ENCODE measurements at places on chromosomes 3 and 15. TPM values are rescaled to one million over a fixed set of nuclear protein-coding genes. Genes with fewer than 3 reads are reported as not detected.

The NANOGP8 gene
- total RNA-seq: not detected

The ALCAM gene
- 0.41 TPM for total RNA-seq

The XYLB gene
- 20.1 TPM for total RNA-seq

The MUC4 gene
- total RNA-seq: 0.21 TPM

The CD276 gene
- 74.2 TPM for total RNA-seq

The NTRK3 gene
- not detected for total RNA-seq

The LRRC49 gene
- 2.1 TPM for total RNA-seq

The IL5RA gene
- total RNA-seq: 0.23 TPM

- H3K27me3 ChIP-seq: no peaks in the 10 kb centered on the region
- H3K27ac ChIP-seq: no peak overlapping the region
- H3K4me1 ChIP-seq: no peaks in the 10 kb centered on the region
- no peak overlapping the region for H3K4me3 ChIP-seq
- no peak for DNase-seq
Measured at GRCh38 chr3:56076746-56077145, 391.5 kb downstream of the ERC2 start.

DNA sequence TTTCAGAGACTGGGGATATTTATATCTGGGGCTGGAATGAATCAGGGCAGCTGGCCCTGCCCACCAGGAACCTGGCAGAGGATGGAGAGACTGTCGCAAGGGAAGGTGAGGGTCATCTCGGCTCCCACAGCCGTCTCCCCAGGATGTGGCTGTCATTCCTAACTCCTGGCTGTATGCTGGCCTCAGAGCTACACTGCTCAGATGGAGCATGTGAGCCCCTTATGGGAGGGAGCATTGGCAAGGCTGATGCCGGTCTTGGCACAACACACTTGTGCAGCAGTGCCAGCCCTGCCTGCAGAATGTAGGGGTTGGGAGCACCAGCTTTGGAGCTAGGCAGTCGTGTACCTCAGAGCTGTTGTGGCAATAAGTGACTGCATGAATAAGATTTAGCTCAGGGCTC lies 5.2 kb downstream of the RCCD1 start:
- H3K27ac ChIP-seq: no peak overlapping the region
- peaks cover 1% of the 10 kb centered on the region for H3K36me3 ChIP-seq
- no peak overlapping the region for H3K4me3 ChIP-seq
- no peak for DNase-seq

DNA sequence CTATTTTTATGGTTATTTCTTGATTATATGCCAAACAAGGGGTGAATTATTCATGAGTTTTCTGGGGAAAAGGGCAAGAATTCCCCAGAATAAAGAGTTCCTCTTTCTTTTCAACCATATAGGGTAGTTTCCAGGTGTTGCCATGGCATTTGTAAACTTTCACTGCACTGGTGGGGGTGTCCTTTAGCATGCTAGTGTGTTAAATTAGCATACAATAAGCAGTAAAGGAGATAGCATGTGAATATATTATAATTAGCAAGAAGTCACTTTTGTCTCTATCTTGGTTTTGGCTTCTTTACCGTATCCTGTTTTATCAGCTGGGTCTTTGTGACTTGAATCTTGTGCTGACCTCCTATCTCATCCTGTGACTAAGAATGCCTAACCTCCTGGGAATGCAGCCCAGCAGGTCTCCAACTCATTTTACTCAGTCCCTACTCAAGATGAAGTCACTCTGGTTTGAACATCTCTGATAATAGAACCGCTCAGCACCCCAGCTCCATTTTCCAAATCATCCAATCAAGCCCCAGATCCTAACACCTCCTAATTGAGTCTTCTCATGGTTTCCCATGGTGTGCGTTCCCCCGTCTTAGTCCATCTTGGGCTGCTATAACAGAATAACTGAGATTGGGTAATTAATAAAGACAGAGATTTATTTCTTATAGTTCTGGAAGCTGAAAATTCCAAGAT lies 3.4 kb upstream of the SELENOT start:
- H3K27me3 ChIP-seq: no peaks in the 10 kb centered on the region
- peaks cover 28% of the 10 kb centered on the region for H3K4me1 ChIP-seq
- no peaks in the 10 kb centered on the region for H3K36me3 ChIP-seq
- DNase-seq: peak; percentile 67
- peak overlapping the region; percentile 88 for H3K27ac ChIP-seq
- no peak overlapping the region for H3K4me3 ChIP-seq

DNA sequence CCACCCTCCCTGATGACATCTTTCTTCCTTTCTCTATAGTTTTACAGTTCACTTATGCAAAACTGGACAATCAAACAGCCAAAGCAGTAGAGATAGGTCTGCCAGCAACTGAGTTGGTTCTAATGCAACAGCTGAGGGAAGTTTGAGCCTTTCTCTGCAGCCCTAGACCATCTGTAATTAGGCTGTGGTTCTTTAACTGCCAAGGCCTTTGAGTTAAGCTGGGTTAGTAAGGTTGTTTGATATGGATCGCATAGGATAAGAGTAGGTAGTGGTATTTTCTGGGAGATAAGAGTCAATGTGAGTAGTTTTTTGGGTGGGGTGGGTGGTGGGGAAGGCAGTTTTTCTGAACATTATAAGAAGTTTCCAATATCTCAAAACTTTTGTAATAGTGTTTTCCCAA lies 3.0 kb downstream of the RPL39L start:
- no peak overlapping the region for H3K4me3 ChIP-seq
- no peak for DNase-seq
- no peaks in the 10 kb centered on the region for H3K36me3 ChIP-seq

- no peak overlapping the region for H3K27ac ChIP-seq
- H3K4me1 ChIP-seq: no peaks in the 10 kb centered on the region
- H3K4me3 ChIP-seq: no peak overlapping the region
- no peak for DNase-seq
- H3K27me3 ChIP-seq: no peaks in the 10 kb centered on the region
Measured at GRCh38 chr3:105715372-105715771, 153.4 kb downstream of the CBLB start.

GRCh38 chr15:71201477-71201876 lies 86.2 kb downstream of the THSD4 start:
- no peaks in the 10 kb centered on the region for H3K36me3 ChIP-seq
- no peak overlapping the region for H3K27ac ChIP-seq
- no peak for DNase-seq
- no peaks in the 10 kb centered on the region for H3K4me1 ChIP-seq
- H3K27me3 ChIP-seq: no peaks in the 10 kb centered on the region

GRCh38 chr15:82585072-82585471 lies 44.8 kb upstream of the RPS17 start:
- no peaks in the 10 kb centered on the region for H3K27me3 ChIP-seq
- no peak for DNase-seq
- H3K27ac ChIP-seq: no peak overlapping the region
- H3K4me3 ChIP-seq: no peak overlapping the region
- no peaks in the 10 kb centered on the region for H3K4me1 ChIP-seq

DNA sequence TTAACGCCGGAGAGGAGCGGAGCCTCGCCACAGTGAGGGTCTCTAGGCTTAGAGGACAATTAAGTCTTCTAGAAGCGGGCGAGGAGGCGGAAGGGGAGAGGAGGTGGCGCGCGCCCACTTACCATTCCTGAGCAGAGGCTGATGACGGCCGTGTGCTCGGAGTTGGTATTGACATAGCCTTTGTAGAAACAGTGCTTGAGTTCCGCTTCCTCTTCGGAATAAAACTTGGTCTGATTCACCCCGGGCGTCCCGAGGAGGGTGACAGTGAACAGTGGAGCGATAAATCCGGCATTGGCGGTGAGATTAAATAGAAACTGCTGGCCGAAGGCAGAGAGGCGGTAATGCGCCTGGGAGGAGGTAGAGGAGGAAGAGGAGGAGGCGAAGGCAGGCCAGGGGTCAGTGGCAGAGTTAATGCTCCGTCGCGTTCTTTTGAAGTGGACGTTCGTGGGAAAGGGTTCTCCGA lies 1.3 kb downstream of the ADAMTS9 start:
- H3K4me3 ChIP-seq: peak overlapping the region; percentile 71
- no peaks in the 10 kb centered on the region for H3K36me3 ChIP-seq
- no peaks in the 10 kb centered on the region for H3K27me3 ChIP-seq
- DNase-seq: peak; percentile 47
- H3K27ac ChIP-seq: peak overlapping the region; percentile 14

- H3K36me3 ChIP-seq: no peaks in the 10 kb centered on the region
- no peak for DNase-seq
- H3K27ac ChIP-seq: no peak overlapping the region
- no peak overlapping the region for H3K4me3 ChIP-seq
Measured at GRCh38 chr3:29128001-29128400, 152.9 kb upstream of the RBMS3 start.

- H3K4me1 ChIP-seq: no peaks in the 10 kb centered on the region
- H3K4me3 ChIP-seq: no peak overlapping the region
- H3K36me3 ChIP-seq: no peaks in the 10 kb centered on the region
- no peak overlapping the region for H3K27ac ChIP-seq
Measured at GRCh38 chr3:157176934-157177333, 17.0 kb upstream of the CCNL1 start.

- no peak for DNase-seq
- H3K4me3 ChIP-seq: no peak overlapping the region
- H3K36me3 ChIP-seq: no peaks in the 10 kb centered on the region
- H3K4me1 ChIP-seq: no peaks in the 10 kb centered on the region
Measured at GRCh38 chr3:16927485-16927884, 42.7 kb downstream of the PLCL2 start.

DNA sequence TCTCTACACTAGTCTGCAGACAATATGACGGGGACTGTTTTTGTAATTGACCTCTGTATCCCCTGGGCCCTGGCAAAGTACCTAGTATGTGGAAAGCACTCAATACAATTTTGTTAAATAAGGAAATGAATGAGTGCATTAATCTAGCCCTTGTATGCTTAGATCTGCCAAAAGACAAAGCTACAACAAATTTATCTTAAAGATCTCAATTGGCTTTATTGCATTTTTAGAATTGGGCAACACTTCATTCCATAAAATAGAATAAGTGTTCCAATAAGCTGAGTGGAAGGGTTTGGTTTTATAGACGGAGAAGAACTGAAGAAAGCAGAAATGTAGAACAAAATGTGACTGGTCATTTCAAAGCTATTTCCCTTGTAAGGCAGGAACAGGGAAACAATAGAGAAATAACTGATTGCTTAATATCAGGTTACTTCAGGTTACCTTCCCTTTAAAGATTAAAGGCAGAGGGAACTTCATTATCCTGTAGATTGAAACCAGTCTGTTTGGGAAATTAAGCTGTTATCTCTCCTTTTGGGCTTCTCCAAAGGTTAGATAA lies 108.3 kb upstream of the MME start:
- H3K36me3 ChIP-seq: no peaks in the 10 kb centered on the region
- no peak for DNase-seq

GRCh38 chr15:58748040-58748851 lies 1.3 kb downstream of the ADAM10 start:
- H3K4me1 ChIP-seq: peaks cover 25% of the 10 kb centered on the region
- DNase-seq: no peak
- no peaks in the 10 kb centered on the region for H3K27me3 ChIP-seq
- H3K4me3 ChIP-seq: peak overlapping the region; percentile 98
- H3K27ac ChIP-seq: peak overlapping the region; percentile 89

DNA sequence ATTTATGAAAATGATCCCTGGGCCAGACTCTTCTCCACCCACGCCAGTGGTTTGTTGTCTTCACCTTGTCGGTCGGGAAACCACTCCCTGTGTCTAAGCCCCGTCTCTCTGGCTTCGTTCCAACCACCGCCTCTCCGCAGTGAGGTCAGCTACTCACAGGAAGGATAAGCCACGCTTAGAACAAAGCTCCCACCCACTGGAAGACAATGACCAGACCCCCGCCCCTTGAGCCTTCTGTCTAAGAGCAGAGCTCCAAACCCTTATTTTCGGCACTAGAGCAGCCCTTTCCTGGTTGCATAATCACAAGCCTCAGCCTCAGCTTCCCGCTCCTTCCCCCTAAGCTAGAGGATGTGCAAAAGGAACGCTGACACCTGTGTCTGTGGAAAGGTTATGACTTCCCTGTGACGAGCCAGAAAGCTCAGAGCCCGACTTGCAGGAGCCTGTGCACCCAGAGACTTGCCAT lies 114.9 kb upstream of the MEF2A start:
- no peaks in the 10 kb centered on the region for H3K4me1 ChIP-seq
- H3K36me3 ChIP-seq: no peaks in the 10 kb centered on the region
- no peak overlapping the region for H3K27ac ChIP-seq
- no peaks in the 10 kb centered on the region for H3K27me3 ChIP-seq
- no peak for DNase-seq
- no peak overlapping the region for H3K4me3 ChIP-seq

DNA sequence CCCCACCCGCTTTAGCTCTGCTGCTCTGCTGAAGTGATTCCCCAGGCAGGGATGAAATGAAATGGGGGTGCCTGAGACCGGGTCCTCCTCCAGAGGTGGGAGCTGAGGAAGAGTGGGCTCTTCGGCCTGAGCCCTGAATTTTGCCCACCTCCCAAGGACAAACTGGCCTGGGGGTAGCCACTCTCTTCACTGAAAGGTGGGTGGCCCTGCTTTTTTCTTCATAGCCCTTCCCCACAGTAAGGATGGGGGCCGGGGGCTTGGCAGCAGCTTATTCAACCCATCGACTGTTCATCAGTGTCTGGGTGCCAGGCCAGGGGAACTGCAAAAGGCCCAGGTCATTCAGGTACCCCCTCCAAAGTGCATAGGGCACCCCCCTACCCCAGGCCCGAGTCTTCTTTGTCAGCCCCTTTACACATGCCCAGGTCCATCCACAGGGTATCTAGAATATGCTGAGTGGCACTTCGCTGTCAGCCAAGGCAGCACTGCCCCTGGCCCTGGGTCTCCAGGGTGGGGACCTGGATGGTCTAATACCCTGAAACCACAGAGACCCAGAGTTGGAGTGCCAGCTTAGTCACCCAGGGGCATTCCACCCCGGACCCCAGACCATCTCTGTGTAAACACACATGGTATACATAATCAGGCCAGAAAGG lies 7.9 kb downstream of the SCN5A start:
- DNase-seq: no peak
- H3K4me3 ChIP-seq: no peak overlapping the region
- H3K4me1 ChIP-seq: no peaks in the 10 kb centered on the region
- H3K27me3 ChIP-seq: no peaks in the 10 kb centered on the region

GRCh38 chr15:91049378-91050127 lies 27.2 kb upstream of the VPS33B start:
- H3K27me3 ChIP-seq: no peaks in the 10 kb centered on the region
- no peaks in the 10 kb centered on the region for H3K4me1 ChIP-seq
- no peak overlapping the region for H3K4me3 ChIP-seq
- DNase-seq: peak; percentile 32
- H3K36me3 ChIP-seq: no peaks in the 10 kb centered on the region

DNA sequence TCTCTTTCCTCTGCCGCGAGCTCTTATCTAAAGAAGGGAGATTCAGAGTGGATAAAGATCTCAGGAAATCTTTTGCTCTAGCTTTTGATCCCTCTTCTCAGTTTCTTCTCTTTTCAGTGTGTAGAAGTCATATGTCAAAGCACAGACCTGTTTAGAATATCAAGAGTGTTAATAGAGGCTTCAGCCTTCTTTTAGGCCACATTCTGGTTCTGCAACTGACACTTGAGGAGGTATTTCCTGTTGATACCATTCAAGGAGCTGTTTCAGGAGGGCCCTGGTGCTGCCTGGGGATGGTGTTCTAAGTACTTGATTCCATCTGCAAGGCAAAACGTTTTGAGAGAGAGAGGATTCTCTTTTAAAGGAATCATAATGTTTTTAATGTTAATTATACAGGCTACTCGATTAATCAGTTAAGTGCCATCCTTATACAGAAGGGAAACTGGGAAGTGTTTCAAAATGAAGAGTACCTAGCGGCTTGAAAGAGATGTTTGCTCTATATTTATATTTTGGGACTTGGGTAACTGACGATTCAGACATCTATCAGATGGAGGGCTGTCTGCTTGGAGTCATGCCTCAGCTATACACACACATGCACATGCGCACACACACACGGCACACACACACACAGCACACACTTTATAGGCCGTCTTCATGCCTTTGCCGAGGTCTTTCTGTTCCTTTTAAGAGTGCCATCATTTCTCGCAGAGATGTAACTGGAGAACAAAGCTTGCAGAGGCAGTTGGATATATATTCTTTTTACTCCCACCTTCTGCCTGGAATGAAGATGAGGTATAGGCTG lies 313.9 kb downstream of the PTPRG start:
- no peaks in the 10 kb centered on the region for H3K36me3 ChIP-seq
- DNase-seq: no peak
- H3K27ac ChIP-seq: no peak overlapping the region
- H3K27me3 ChIP-seq: no peaks in the 10 kb centered on the region
